ENCODE measurements at places on chromosomes 2 and 18.

GRCh38 chr18:77039196-77040130, 93.1 kb downstream of the MBP start:
- DNase-seq, result no peak

GRCh38 chr2:172087207-172087779, 2.0 kb downstream of the DLX1 start:
- no peak for DNase-seq

DNA sequence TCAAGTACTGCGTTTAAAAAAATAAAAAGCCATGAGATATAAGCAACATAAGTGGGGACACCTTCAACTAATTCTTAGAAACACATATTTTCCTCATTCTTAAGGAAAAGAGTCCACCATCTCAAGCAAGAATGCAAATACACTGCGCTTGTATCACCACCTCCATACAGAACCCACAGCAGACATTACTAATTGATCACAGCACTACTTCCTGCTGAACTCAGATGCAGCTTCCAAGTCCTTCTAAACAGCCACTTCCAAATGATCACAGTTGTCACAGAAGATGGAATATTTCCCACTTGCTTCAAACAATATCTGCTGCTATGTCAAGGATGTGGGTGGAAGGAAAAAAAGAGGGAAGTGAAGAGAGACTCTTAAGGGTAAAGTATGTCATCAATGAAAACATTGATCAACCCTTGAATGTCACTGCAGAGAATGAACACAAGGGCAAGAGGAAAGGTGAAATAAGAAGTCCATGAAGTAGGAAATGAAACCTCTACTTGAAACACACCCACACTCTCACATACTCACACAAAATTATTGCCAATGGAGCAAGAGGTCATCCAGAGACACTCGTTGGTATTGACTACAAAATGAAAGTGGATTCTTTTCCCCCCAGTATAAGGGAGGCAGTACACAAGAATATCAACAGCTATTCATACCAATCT, 22.1 kb downstream of the TGFA start:
- DNase-seq, result no peak

GRCh38 chr2:28821295-28821958, 10.8 kb downstream of the SPDYA start:
- DNase-seq, result peak; percentile 32

GRCh38 chr2:120896901-120897300, 161.2 kb downstream of the GLI2 start:
- DNase-seq, result no peak

- no peak for DNase-seq
Observed at GRCh38 chr2:127220768-127221527, 849 bp upstream of the CYP27C1 start.

- no peak for DNase-seq
Observed at GRCh38 chr2:96502891-96503636, 2.1 kb downstream of the NEURL3 start.

DNA sequence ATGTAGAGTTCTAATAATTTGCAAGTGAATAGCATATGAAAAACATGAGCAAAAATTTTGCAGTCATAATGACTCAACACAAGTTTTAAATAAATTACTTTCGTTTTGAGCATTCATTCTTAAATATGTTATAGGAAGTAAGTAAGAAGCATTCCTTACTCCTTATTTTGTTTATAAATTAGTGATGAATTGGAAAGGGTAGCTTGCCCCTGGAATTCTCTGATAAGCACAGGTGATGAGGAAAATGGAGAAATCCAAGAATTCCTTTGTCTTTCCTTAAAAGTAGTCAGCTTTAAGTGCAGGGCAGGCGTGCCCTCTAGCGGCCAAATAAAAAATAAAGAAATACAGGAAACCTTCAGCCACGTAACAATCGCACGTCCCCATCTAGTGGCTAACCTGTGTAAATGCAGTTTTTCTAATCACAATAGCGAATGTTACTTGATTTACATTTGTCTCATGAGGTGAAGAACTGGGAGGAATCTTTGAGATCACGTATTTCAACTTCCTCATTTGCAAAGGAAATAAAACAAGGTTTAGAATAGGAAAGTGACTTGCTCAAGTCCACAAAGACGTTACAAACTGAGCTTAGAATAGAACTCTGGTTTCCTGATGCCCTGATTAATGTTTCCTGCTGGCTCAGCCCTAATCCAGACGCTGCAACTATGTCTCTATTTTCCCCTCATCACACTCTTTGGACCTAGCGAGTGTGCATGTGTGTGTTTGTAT, 47.2 kb upstream of the ZNG1B start:
- DNase-seq, result peak; percentile 26

DNA sequence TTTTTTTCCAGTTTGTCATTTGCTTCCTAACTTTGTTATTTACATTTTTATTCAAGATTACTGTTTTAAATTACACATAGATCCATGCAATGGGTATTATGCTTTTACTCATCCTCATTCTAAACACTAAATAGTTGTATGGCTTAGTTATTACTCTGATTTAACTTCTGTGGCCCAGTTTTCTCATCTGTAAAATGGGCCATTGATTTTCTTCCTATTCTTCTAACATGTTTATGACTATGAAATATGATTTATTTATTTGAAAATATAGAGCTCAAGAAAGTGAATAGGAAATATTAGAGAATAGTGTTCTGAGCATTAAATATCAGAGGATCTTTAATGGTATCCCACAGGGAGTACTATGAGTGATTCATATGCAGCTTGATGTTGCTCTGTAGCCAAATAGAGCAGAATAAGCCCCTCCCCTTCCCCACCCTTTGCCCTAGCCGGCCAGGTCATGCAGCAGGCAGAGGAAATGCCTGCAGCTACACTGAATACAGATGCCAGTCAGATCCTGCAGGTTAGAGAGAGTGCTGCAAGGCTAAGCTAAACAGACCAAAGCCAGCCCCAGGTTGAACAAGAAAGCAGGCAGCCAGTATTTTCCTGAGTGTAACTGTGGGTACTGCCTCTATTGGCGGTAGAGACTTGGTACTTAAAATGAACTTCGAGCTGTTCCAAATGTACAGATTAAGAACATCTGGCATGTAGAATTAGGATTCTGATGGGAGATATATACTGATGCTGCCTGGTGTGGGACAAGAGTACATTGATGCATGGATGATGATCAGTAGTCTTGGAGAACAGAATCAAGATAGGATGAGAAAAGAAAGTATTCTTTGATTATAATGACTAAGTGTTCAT, 11.7 kb upstream of the ACYP2 start:
- DNase-seq, result no peak
